ENCODE measurements at places on chromosomes 16 and 17. TPM values are rescaled to one million over a fixed set of nuclear protein-coding genes. Genes with fewer than 3 reads are reported as not detected.

TMEM114 gene
- total RNA-seq = not detected

PPL gene
- total RNA-seq = 25.7 TPM

CSH2 gene
- total RNA-seq = not detected

ALOX12B gene
- not detected for total RNA-seq

DNA sequence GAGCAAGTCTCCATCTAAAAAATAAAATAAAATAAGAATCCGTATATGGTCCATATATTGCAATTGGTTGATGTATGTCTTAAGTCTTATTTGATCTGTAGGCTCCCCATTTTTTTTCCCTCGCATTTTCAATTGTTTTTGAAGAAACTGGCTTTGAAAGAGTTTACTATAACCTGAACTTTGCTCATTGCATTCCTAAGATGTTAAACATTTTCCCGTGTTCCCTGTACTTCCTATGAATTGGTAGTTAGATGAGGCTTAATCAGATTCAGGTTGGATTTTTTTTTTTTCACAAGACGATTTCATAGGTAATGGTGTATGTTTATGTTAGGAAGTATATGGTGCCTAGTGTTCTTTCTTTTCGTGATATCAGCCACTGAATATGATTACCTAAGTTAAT is 3.3 kb downstream of the LRRC36 start:
- H3K27me3 ChIP-seq = no peaks in the 10 kb centered on the region
- H3K4me1 ChIP-seq = no peaks in the 10 kb centered on the region
- no peaks in the 10 kb centered on the region for H3K36me3 ChIP-seq
- H3K4me3 ChIP-seq = no peak overlapping the region
- DNase-seq = no peak
- no peak overlapping the region for H3K27ac ChIP-seq

C17orf107 gene
- not detected for total RNA-seq

DNA sequence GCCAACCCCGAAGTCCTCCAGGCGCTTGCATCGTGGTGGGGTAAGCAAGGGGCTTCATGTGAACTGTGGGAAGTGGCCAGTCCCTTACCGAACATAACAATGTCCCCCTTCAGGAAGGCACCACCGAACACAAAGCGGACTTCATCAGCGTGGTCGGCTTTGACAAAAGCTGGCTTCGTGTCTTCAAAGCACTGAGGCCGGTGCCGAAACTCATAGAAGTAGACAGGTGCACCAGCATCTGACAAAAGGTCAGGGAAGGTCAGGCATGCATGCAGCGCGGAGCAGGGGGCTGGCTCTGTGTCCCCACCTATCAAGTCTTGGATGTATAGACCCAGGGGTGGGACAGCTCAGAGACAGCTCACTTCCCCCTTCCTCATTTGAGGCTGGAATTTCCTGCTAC is 16.6 kb upstream of the CES1 start:
- DNase-seq = no peak
- H3K27ac ChIP-seq = no peak overlapping the region
- H3K27me3 ChIP-seq = no peaks in the 10 kb centered on the region

- peaks cover 46% of the 10 kb centered on the region for H3K4me1 ChIP-seq
- H3K4me3 ChIP-seq = peak overlapping the region; percentile 79
- H3K36me3 ChIP-seq = no peaks in the 10 kb centered on the region
- peak overlapping the region; percentile 98 for H3K27ac ChIP-seq
- DNase-seq = no peak
Observed at GRCh38 chr16:86574646-86575045, 3.7 kb upstream of the FOXL1 start.

Data from ascending aorta (tissue), 2 donors.